ENCODE measurements at places on chromosomes 12 and 14. TPM values are rescaled to one million over a fixed set of nuclear protein-coding genes. Genes with fewer than 3 reads are reported as not detected.

KRT83 gene
- total RNA-seq, result 14.5 TPM

ENDOU gene
- not detected for total RNA-seq

KRT8 gene
- 179 TPM for total RNA-seq

OSBPL8 gene
- 71.1 TPM for total RNA-seq

ZFP36L1 gene
- total RNA-seq, result 426 TPM

DNA sequence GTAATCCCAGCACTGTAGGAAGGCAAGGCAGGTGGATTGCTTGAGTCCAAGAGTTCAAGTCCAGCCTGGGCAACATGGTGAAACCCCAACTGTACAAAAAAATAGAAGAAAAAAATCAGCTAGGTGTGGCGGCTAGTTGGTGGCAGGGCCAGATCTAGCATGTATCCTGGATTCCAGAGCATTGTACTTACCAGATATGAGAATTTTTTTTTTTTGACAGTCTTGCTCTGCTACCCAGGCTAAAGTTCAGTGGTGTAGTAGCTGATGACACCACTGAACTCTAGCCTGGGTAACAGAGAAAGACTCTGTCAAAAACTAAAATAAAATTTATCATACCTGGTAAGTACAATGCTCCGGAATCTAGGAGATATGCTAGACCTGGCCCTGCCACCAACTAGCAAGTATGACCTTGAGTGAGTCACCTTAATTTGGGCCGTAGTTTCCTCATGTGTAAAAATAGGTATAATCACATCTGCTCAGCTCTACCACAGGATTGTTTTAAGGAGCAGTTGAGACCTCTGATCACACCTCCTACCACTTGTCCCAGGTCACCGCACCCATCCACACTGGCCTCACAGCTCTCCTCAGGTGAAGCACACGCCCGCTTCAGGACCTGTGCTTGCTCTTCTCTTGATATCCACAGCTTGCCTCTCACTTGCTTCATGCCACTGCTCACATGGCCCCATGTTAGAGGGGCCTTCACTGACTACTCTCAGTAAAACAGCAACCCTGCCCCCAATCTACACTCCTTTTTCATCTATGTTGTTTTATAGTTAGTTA lies 140.2 kb downstream of the STXBP6 start:
- DNase-seq, result no peak
- H3K27ac ChIP-seq, result no peak overlapping the region
- no peaks in the 10 kb centered on the region for H3K27me3 ChIP-seq

- H3K4me3 ChIP-seq, result peak overlapping the region; percentile 70
- peak overlapping the region; percentile 89 for H3K27ac ChIP-seq
- no peaks in the 10 kb centered on the region for H3K27me3 ChIP-seq
- H3K4me1 ChIP-seq, result peaks cover 42% of the 10 kb centered on the region
These were observed 8.4 kb upstream of the INF2 start for GRCh38 chr14:104680806-104681688.

- no peak overlapping the region for H3K27ac ChIP-seq
- peaks cover 5% of the 10 kb centered on the region for H3K4me1 ChIP-seq
- H3K4me3 ChIP-seq, result no peak overlapping the region
- peaks cover 5% of the 10 kb centered on the region for H3K36me3 ChIP-seq
These were observed 84.7 kb downstream of the NUAK1 start for GRCh38 chr12:106054049-106054448.

DNA sequence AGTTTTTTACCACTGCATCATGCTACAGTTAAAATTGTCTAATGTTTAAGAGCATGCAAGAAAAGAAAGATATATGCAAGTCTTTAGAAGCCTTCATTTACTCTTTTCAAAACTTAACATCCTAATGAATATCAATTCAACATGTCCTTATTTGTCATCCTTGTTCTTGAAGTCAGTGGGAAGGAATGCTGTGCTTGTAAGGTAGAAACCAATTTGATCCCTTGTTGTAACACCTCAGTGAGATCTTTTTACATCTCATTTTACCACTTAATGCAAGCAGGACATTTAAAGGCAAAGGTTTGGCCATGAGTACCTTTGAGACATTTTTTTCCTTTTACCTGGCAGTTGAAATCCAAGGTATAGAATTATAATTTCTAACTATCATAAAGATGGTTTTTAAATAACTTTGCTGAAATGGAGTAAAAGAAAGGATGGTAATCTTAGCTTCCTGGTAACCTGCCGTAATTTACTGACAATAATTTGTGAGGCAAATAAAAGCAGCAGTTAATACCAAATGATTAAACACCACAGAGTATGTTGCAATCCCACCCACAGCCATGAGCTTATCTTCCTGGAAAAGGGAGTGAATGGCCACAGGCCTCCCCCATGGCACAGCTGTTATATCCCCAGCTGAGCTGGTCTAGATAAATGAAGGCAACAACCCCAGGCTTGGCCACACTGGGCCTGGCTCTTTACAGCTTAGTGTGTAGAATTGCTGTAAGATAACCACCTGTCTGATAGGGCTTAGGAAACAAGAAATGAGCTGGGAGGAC lies 33.2 kb upstream of the STRN3 start:
- H3K4me3 ChIP-seq, result no peak overlapping the region
- peak; percentile 82 for DNase-seq
- no peaks in the 10 kb centered on the region for H3K27me3 ChIP-seq
- H3K36me3 ChIP-seq, result peaks cover 4% of the 10 kb centered on the region

GRCh38 chr12:46218322-46219095 lies 50.3 kb downstream of the SLC38A1 start:
- H3K36me3 ChIP-seq, result peaks cover 76% of the 10 kb centered on the region
- H3K4me1 ChIP-seq, result peaks cover 42% of the 10 kb centered on the region
- H3K27me3 ChIP-seq, result no peaks in the 10 kb centered on the region

DNA sequence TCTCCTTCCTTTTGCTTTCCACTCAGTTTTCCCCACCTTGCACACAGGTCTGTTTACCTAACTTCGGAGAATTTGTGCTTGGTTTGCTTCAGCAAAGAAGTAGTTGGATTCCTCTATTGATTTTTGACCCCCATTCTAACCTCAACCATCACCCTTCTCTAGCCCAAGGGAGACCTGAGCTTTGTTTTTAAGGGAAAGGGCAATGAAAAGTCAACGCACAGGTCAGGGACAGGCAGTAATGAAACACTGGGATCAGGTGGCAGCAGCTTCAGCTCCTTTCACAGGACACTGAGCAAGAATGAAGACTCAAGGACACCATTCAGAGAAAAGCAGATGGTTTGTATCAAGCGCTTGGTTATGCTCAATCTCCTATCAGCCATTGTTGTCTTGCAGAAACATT lies 46.9 kb upstream of the KRR1 start:
- H3K27me3 ChIP-seq, result no peaks in the 10 kb centered on the region
- H3K27ac ChIP-seq, result no peak overlapping the region

- peaks cover 6% of the 10 kb centered on the region for H3K4me1 ChIP-seq
- H3K27me3 ChIP-seq, result peaks cover 13% of the 10 kb centered on the region
- no peak overlapping the region for H3K4me3 ChIP-seq
- H3K27ac ChIP-seq, result no peak overlapping the region
- DNase-seq, result peak; percentile 62
These were observed 269.3 kb downstream of the DAD1 start for GRCh38 chr14:22319526-22320361.

DNA sequence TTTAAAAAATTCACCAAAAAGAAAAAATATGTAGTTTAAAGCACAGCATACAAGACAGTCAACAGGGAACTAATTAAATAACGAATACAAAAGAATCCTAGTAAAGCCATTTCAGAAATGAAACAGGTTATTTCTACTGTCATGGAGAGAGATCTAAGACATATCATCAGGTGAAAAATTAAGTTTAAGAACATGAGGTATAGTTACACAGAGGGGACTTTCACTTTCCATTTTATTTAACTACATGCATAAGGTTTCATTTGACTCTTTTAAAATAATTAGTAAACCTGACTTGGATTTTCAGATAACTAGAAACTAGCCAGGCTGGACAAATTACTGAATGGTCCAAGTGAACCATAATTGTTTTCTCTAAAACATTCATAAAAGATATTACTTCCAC lies 11.3 kb downstream of the SEC23A start:
- H3K27ac ChIP-seq, result no peak overlapping the region
- no peak for DNase-seq
- H3K36me3 ChIP-seq, result peaks cover 72% of the 10 kb centered on the region

GRCh38 chr12:112833267-112833666 lies 41.7 kb downstream of the RPH3A start:
- no peak overlapping the region for H3K4me3 ChIP-seq
- H3K27ac ChIP-seq, result no peak overlapping the region
- H3K27me3 ChIP-seq, result peaks cover 34% of the 10 kb centered on the region
- no peaks in the 10 kb centered on the region for H3K4me1 ChIP-seq

DNA sequence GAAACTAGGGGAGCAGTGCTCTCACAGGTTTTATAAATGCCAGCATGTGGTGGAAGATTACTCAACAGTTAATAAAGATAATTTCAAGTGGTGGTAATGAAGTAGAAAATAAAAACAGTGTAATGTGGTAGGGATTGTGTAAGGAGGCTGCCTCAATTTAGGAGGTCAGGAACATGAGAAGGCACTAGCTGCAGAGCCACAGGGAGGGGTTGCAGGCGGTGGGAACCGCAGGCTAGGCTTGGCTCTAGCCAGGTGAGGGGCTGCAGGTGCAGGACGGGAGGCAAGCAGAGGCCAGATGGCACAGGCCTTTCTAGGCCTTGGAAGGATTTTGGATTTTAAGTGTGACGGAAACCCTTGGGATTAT lies 768 bp downstream of the METTL25 start:
- peak overlapping the region; percentile 99 for H3K27ac ChIP-seq
- H3K4me3 ChIP-seq, result peak overlapping the region; percentile 86
- H3K4me1 ChIP-seq, result peaks cover 6% of the 10 kb centered on the region
- peaks cover 37% of the 10 kb centered on the region for H3K36me3 ChIP-seq
- no peak for DNase-seq

DNA sequence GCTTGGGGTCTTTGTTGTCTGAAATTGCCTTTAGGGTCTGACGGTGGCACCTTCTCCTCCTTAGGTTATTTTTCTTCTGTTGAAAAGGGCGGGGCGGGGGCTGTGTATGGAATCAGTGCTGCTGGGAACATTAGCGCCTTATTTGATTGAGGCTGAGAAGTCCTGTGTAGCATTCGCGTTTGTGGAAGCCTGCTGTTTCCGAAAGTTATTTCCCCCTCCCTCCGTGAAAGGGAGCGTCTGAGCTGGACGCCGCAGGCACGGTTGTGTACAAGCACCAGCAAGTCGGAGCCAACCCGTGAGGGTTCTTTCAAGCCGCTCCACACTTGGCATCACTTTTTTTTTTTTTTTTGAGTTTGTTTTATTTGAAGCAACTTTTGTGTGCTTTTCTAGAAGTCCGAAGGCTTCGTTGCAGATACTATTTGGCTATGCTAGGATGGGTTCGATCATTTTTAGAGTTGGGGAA lies 1.1 kb downstream of the SYNE2 start:
- peak; percentile 90 for DNase-seq
- H3K4me3 ChIP-seq, result peak overlapping the region; percentile 89
- no peaks in the 10 kb centered on the region for H3K27me3 ChIP-seq
- peaks cover 25% of the 10 kb centered on the region for H3K4me1 ChIP-seq

- no peaks in the 10 kb centered on the region for H3K27me3 ChIP-seq
- DNase-seq, result no peak
- no peak overlapping the region for H3K27ac ChIP-seq
- H3K4me3 ChIP-seq, result no peak overlapping the region
These were observed 462.2 kb downstream of the LRIG3 start for GRCh38 chr12:58458102-58458501.

DNA sequence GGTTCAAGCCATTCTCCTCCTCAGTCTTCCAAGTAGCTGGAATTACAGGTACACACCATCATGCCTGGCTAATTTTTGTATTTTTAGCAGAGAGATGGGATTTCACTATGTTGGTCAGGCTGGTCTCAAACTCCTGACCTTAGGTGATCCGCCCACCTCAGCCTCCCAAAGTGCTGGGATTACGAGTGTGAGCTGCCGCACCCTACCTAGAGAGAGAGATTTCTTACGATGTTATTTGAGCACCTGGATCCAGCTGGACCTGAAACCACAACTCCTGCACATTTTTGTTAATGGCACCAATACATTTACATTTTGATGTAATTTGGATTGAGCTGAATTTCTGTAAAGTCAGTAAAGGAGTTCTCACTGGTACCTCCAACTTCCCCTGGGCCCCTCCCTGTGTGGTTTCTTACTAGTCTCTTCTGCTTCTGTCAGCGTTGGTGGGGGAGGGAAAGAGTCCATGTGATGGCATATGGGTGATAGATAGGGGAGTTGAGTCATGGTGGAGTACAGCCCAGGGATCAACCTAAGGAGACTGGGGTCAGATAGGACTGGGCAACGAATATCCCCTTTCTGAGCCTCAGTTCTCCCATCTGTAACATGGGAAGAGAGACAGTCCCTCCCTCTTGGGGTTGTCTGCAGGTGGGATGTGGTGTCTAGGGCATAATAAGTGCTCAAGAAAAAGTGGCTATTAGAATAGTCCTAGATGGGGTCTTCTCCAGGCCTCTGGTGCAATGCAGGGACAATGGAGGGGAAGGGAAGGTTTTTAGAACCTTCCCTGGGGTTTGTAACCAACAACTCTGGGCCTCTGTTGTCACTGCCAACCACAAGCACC lies 83.3 kb upstream of the MED13L start:
- peaks cover 6% of the 10 kb centered on the region for H3K4me1 ChIP-seq
- H3K36me3 ChIP-seq, result no peaks in the 10 kb centered on the region
- DNase-seq, result no peak

DNA sequence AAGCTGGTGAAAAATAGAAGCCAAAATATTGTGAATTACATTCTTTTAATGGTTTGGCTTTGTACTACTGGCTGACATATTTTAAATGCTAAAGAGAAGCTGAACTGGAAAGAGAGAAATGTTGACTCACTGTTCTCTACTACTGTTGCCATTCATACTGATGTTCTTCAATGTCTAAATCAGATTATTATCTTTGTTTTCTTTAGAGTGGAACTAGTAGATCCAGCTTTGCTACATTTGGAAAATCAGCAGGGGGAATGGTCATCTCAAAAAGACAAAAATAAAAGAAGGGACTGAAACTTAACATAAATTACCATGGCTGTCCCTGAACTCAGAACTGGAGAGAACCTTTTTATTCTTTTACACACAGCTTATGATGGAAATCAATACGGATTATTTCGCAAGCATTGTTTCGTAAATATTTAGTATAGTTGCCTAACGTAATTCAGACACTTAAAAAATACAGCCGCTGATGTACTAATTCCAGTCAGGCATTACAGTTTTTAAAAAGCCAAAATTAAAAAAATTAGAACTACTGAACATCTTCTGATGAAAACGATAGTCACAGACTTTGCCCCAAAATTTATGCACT lies 76.3 kb upstream of the OTX2 start:
- DNase-seq, result no peak
- H3K4me1 ChIP-seq, result no peaks in the 10 kb centered on the region
- no peak overlapping the region for H3K4me3 ChIP-seq

DNA sequence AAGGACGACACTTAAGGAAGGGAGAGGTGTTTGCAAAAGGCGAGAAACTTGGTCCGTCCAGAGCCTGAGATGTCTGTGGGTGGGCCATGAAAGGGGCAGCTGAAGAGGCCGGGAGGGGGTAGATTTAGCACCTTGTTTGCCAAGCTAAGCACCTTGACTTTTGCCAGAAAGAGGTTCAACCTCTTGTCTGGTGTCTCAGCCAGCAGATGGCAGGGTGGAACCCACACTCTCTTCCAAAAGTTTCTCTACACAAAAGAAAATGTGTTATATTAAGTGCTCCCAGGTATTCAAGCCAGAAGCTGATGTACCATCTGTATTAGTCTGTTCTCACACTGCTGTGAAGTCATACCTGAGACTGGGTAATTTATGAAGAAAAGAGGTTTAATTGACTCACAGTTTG lies 69.9 kb downstream of the SUDS3 start:
- DNase-seq, result no peak
- H3K27me3 ChIP-seq, result peaks cover 20% of the 10 kb centered on the region
- no peaks in the 10 kb centered on the region for H3K4me1 ChIP-seq
- no peaks in the 10 kb centered on the region for H3K36me3 ChIP-seq
- no peak overlapping the region for H3K27ac ChIP-seq

All from MCF 10A (cell line).